HCT116 (cell line): ENCODE measurements at places on chromosomes 5 and 9.

GRCh38 chr9:78879324-78880100 lies 582.6 kb downstream of the PSAT1 start:
- DNase-seq: no peak

- DNase-seq: peak; percentile 69
These were observed 100.4 kb downstream of the TTLL11 start for GRCh38 chr9:121992571-121993212.

GRCh38 chr5:139402561-139403158 lies 1.2 kb downstream of the SPATA24 start:
- DNase-seq: peak; percentile 19

- no peak for DNase-seq
These were observed 82.6 kb downstream of the GALNT10 start for GRCh38 chr5:154273028-154273617.

DNA sequence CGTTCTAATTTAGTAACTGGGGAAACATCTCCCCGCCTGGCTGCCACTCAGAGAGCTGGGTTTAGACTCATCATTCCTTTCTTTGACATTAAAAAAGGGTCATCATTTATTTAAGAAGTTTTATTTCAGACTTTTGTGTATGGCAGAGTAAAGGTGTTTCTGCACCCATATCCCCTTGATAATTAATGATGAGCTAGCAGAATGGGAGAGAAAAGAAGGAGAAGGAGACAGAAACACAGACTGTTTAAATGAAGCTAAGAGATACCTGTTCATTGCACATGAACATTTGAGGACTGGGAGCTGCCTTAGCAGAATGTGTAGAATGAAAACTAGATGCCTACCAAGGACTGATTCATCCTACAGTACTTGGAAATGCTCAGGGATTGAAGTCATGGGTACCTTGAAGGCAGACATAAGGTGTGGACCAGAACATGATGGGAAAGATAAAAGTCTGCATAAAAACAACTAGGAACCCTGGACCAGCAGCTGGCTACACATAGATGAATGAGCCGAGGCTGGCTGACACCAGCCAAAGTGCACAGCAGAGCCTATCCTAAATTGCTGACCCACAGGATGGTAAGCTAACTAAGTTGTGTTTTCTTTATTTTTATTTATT lies 48.3 kb upstream of the SPATA31C2 start:
- DNase-seq: no peak

- DNase-seq: no peak
These were observed 49.5 kb upstream of the TYRP1 start for GRCh38 chr9:12643686-12644085.

DNA sequence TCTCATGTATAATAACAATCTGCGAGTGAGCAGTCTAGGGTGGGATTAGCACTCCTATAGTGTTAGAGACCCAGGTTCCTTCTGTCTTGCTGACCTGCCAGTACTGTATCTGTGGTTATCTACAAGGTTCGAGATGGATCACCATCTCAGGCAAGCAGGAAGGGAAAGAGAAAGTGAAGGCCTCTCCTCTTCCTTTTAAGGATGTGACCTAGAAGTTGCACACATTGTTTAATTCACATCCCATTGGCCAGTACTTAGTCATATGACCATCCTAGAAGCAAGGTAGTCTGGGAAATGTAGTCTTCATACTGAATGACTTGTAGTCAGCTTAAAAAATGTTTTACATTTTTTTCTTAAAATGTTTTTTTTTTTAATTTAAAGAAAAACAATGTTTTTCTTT lies 168.6 kb downstream of the CARTPT start:
- DNase-seq: peak; percentile 77

DNA sequence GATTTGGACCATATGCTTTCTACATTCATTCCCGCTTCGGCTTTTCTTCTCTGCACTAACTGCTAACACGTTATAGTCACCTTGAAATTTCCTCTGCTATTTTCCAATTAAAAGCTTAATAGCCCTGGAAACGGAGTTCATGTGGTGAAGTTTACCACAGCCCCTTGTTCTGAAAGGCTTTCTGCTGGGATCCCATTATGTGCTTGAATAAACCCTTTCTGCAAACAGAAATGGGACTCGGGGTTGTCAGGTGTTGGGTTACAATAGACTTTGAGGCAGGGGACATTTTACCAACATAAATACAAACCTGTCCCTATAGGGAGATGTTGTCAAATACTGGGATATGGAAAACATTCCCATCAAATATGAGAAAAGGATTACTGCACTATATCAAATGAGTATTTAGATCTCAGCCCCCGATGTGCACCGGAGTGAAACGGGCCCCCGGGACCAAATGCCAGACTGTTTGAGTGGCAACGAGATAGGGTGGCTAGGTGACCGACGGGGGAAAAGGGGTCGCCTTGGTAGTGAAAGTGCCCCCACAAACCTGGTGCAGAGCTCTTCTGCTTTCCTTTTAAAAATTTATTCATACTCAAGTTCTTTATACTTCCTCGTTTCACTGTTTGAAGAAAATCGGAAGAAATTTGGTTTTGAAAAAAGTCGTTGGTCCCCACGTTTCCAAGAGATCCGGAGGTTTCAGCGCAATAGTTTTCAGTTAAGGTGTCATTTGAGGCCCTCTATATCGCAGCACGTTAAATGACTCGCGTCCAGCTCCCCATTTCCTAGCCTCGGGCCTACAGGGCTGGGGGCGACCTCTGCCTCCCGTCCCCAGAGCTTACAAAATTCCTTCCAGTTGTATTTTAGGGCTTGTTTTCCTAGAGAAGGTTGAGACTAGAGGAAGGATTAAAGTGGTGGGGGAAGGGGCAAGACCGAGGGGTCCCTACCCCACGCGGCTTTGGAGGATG lies 2.1 kb upstream of the DMRT3 start:
- DNase-seq: no peak
